ENCODE measurements at places on chromosomes 1 and 21. TPM values are rescaled to one million over a fixed set of nuclear protein-coding genes. Genes with fewer than 3 reads are reported as not detected.
A peak's percentile ranks its signal among the peaks of the same experiment; 100 is the strongest.

DNA sequence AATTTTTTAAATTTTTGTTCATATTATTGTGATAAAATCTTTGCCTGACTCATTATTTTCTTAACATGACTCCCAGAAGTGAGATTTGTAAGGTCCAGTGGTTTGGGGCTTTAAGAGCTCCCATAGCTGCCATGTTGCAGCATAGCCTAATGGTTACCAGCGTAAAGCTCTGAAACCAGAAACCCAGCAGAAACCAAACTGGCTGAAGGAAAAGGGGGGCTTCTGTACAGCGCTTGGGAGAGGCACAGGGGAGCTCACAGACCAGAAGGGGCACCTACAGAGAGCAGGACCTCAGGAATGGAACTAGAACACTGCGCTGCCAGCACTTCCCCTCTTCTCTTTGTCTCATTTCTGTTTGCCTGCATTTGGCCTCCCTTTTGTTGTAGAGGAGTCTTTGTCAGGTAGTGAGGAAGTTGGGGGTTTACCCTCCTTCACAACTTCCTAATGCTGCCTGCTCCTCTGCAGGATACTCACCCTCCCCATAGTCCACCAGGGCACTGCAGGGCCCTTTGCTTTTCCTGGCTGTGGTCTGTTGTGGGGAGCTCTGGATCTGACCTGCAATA, 2.6 kb upstream of the PYCR2 start:
- peaks cover 29% of the 10 kb centered on the region for H3K4me1 ChIP-seq
- H3K27ac ChIP-seq: no peak overlapping the region
- no peaks in the 10 kb centered on the region for H3K36me3 ChIP-seq
- H3K27me3 ChIP-seq: no peaks in the 10 kb centered on the region
- H3K4me3 ChIP-seq: no peak overlapping the region

DNA sequence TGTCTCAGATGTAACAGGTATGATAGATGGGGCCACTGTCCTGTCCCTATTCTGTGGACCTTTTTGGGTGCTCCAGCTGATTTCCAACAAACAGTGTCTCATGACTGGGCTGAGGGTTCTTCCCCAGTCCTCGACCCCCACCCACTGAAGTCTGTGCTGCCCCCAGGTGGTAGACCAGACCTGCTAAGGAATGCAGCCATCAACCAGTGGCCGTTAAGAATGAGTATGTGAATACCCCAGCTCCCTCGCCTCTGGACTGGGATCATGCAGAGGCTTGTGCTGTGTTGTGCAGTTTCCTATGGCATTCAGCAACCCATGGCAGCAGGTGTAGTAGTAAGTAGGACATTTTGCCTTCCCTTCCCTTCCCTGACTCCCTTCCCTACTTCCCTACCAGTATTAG, 183.1 kb upstream of the KAZN start:
- no peaks in the 10 kb centered on the region for H3K36me3 ChIP-seq
- no peaks in the 10 kb centered on the region for H3K4me1 ChIP-seq
- no peak overlapping the region for H3K27ac ChIP-seq
- no peak overlapping the region for H3K4me3 ChIP-seq

DNA sequence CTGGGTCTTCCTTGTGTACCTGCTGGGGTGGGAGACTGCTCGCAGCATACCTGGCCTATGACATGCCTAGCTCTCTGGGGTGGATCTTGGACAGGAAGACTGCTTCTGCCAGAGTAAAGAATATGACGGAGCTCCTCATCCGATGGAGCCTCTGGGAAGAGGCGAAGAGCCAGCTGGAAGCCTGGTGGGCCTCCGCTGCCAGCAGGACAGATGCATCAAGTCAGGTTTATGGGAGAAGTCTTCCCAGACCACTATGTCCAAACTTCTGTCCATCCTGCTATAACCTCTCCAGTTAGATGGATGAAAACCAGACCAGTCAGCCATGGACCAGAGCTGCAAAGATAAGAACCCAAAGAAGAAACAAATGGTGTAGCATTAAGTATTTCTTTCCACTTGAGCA, 27.7 kb upstream of the NGF start:
- H3K27ac ChIP-seq: no peak overlapping the region
- DNase-seq: no peak

DNA sequence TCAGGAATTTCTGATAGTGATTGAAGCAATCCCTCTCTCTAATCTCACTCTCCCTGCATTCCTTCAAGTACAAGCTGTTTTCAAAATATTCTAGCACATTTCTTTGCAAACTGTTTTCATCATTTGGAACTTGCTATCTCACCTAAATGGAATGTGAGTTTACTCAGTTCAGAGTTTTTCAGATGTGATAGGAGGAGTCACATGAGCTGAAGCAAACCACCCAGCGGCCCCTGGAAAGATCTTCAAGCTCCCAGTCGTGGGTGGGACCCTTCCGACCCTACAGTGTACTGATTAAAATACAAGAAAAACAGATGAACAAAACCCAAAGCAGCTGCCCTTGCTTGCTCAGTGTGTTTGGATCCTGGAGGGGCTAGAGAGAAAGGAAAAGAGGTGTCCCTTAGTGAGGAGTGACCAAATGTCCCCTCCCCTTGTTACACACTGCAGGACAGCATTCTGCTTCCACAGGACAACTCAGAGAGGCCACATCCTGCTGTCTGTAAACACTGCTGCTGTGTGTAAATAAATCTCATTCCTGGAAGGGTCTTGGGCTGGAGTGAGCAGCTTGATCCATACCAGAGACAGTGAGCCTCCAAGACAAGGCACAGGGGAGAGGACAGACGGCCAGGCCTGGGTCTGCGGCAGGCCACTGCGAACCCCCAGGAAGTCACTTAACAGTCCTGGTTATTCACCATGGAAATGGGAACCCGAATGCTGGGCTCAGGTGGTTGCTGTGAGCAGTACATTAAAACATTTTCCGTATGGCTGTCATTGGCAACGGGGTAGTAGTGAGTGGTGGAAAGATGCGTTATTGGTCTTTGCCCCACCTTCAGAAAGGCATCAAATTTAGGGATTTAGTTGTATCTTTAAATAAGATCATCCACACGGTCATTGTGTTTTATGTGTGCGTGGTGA, 229.2 kb downstream of the RHOU start:
- DNase-seq: no peak
- no peaks in the 10 kb centered on the region for H3K4me1 ChIP-seq
- H3K27me3 ChIP-seq: no peaks in the 10 kb centered on the region
- H3K27ac ChIP-seq: no peak overlapping the region

GRCh38 chr1:2255420-2256369, 27.6 kb downstream of the SKI start:
- DNase-seq: peak; percentile 85
- H3K4me1 ChIP-seq: peaks cover 93% of the 10 kb centered on the region
- no peaks in the 10 kb centered on the region for H3K27me3 ChIP-seq
- peak overlapping the region; percentile 99 for H3K27ac ChIP-seq

DNA sequence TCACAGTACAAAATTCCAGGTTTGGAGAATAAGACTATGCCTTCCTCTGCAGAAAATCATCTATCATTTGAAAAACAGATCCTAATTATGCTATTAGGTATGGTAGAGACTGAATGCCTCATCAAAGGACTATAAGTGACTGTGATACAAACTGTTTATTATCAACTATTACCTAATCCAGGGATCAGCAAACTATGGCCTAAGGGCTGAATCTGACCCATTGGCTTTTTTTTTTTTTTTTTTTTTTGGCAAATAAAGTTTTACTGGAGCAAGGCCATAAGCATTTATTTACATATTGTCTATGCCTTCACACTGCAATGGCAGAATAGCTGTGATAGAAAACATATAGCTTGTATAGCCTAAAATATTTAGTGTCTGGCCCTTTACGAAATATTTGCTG, 4.7 kb upstream of the ASPM start:
- no peaks in the 10 kb centered on the region for H3K36me3 ChIP-seq
- no peak overlapping the region for H3K27ac ChIP-seq
- H3K27me3 ChIP-seq: no peaks in the 10 kb centered on the region
- H3K4me3 ChIP-seq: no peak overlapping the region

DNA sequence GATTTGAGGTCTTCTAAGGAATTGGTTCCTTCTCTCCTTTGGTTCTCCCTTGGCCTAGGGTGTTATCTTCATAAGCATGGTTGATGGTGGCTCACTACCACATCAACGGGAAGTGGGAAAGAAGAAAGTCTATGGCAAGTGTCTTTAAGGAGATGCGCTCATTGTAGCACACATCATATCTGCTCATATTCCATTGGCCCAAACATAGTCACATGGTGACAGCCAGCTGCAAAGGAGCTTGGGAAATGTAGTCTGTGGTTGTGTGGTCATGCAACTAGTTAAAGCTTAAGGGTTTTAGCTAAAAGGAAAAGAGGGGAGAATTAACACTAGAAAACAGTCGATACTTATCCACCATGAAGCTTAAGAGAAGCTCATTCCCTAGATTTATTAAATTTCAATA, 11.4 kb upstream of the MRPS6 start:
- no peak overlapping the region for H3K27ac ChIP-seq
- no peaks in the 10 kb centered on the region for H3K36me3 ChIP-seq
- H3K27me3 ChIP-seq: no peaks in the 10 kb centered on the region
- H3K4me3 ChIP-seq: no peak overlapping the region
- no peak for DNase-seq

DNA sequence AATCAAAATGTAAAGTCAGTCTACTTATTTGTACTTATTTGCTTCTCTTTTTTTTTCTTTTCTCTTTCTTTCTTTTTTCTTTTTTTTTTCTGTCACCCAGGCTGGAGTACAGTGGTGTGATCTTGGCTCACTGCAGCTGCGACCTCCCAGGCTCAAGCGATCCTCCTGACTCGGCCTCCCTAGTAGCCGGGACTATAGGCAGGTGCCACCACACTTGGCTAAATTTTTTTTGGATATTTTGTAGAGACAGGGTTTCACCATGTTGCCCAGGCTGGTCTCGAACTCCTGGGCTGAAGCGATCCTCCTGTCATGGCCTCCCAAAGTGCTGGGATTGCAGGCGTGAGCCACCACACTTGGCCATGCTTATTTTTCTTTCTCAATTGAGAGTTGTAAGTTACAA, 98.8 kb upstream of the ZBTB40 start:
- no peak for DNase-seq
- no peaks in the 10 kb centered on the region for H3K36me3 ChIP-seq
- no peak overlapping the region for H3K27ac ChIP-seq
- H3K4me1 ChIP-seq: no peaks in the 10 kb centered on the region
- peaks cover 54% of the 10 kb centered on the region for H3K27me3 ChIP-seq
- H3K4me3 ChIP-seq: no peak overlapping the region

- H3K36me3 ChIP-seq: no peaks in the 10 kb centered on the region
- H3K4me1 ChIP-seq: no peaks in the 10 kb centered on the region
- no peaks in the 10 kb centered on the region for H3K27me3 ChIP-seq
- no peak overlapping the region for H3K27ac ChIP-seq
- no peak for DNase-seq
Measured at GRCh38 chr1:205014783-205015182, 28.2 kb upstream of the CNTN2 start.

DNA sequence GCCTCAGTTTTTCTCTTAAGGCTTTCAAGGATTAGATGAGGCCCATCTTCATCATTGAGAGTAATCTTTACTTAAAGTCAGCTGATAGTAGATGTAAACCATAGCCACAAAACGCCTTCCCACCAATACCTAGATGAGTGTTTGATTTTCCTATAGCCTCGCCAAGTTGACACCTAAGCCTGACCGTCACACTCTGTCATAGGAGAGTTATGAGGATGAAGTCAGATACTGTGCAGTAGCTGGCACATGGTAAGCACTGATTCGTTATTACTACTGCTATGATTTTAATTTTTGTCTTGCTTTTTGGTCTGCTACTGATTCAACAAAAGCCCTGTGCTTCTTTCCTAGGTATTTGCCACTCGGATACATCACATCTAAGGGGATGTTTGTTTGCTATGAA, 395.5 kb downstream of the RPS6KC1 start:
- H3K27ac ChIP-seq: no peak overlapping the region
- no peaks in the 10 kb centered on the region for H3K27me3 ChIP-seq
- no peak overlapping the region for H3K4me3 ChIP-seq
- DNase-seq: no peak
- no peaks in the 10 kb centered on the region for H3K4me1 ChIP-seq
- H3K36me3 ChIP-seq: no peaks in the 10 kb centered on the region

The CATSPERE gene
- total RNA-seq: 1.4 TPM

The ELOVL1 gene
- total RNA-seq: 45.4 TPM

The FHL3 gene
- 5.2 TPM for total RNA-seq

Measured in T-cell (primary cell).